ENCODE measurements at places on chromosomes 16 and 17. TPM values are rescaled to one million over a fixed set of nuclear protein-coding genes. Genes with fewer than 3 reads are reported as not detected.
A peak's percentile ranks its signal among the peaks of the same experiment; 100 is the strongest.

- DNase-seq = no peak
These were observed 721 bp upstream of the BEAN1 start for GRCh38 chr16:66426112-66427035.

The PLD6 gene
- 3.2 TPM for total RNA-seq

DNA sequence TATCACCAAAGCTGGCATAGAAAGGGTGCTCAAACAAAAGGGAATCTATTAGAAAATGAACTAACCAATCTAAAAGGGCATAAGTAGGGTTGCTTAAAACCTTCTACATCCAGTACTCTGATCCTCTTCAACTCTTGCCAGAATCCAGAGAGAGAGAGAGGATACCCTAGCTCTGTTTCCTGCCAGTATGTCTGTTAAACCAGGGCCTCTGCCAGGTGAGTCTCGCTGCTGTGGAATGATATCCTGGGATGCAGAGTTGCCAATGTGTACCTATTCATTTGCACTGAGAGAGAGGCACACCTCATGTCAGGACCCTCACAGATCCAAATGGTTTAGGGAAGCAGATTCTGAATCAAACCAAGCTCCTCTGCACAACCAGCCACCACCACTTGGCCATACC is 79.8 kb upstream of the DYNLRB2 start:
- no peak for DNase-seq

- no peak for DNase-seq
These were observed 80.8 kb upstream of the CRHR1 start for GRCh38 chr17:45703348-45703747.

DNA sequence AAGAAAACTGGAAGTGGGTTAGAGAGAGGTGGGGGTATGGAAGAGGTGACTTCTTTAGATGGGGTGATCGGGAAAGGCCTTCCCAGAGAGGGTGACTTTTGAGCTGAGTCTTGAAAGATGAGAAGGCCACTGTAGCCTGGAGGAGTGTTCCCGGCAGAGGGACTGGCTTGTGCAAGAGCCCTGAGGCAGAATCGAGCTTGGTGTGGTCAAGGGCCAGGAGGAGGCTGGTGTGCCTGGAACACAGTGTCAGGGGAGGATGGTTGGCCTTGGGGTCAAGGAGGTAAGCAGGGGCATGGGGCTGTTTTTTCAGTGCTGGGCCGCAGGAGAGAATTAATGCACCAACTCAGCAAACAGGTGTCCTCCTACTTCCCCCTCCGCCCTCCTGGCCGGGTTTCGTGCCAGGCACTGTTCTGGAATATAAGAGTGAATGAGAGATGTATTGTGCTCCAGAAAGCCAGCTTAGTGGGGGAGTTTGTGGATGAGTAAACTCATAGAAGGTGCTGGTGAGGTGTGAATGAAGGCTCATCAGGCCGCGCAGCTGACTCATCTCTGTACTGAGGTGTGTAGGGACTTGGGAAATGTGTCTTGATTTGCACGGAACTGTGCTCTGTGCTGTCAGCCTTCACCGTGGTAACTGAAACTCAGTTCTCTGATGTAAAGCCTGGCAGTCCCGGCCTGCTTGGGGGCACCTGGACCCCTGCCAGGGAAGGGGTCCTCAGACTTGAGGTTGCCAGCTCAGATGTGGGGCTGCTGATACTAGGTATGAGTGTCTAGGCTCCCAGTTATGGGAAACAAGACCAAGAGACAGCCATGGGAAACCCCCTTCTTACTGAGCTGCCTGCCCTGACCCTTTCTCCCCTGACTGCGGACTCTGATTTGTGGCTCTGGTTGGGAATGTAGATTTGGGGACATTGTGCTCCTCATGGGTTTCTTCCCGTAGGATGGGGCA is 15.3 kb downstream of the KSR1 start:
- DNase-seq = peak; percentile 30

The BAIAP3 gene
- total RNA-seq = 9.7 TPM

GRCh38 chr16:64406770-64407181 is 715.1 kb downstream of the CDH11 start:
- DNase-seq = no peak

DNA sequence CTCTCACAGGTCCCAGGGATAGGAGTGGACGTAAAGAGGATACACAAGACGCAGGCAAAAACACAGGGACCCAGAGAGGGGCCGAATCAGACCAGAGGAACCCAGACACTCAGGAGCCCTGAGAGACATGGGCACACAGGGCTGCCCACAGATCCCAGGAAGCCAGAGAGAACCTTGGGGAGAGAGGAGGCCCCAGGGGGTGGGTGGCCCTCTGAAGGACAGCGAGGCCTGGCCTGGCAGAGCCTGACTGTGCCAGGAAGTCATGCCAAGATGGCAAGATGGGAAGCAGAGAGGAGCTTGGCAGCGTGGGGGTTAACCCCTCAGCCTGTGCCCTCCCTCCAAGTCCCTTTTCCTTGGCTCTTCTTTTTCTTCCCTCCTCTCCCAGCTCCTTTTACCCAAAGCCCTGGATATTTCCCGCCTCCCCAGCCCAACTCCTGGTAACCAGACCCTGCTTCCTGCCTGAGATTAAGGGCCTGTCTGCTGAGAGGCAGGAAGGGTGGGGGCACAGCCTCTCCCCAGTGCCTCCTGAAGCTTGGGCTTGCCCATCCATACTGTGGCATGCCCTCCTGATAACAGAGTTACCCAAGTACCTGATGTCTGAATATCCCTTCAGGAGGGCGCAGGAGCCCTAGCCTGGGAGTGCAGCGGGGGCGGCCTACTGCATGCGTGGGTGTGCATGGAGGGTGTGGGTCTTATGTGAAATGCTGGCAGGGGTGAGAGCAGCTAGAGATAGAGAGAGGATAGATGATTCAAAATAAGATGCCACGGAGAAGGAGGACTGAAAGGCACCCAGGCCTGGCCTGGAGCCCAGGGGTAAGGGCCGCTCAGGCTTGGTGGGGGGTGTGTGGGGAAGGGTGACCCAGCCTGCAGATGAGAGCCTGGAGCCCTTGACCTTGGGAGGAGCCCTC is 6.0 kb upstream of the TBX21 start:
- no peak for DNase-seq

DNA sequence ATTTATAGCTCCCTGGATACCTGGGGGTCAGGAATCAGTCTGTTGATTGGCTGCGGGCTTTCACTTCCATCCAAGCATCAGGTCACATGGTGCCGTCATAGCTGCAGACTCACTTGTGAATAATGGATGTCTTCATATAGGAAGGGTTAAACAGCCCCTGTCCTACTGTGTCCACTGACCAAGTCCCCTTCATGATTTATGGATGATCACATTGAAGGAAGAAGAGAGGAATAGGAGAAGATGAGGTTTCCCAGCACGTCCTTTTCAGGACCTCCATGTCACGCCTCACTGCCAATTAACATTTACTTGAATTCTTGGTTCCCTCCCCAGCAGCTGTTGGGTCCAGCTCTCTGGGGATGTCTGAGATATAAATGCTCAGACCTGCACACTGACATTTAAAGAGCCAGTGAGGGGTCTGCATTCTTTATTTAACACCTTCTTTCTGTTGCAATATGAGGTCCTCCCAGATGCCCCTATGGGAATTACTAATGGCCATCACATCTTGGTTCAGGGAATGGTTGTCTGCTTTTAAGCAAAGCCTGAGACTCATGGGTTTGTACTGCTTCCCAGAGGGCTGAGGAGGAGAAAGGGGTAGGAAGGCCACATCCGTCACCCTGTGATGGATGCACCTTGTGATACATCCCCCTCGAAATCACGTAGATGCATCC is 230.6 kb upstream of the HSBP1 start:
- DNase-seq = no peak

DNA sequence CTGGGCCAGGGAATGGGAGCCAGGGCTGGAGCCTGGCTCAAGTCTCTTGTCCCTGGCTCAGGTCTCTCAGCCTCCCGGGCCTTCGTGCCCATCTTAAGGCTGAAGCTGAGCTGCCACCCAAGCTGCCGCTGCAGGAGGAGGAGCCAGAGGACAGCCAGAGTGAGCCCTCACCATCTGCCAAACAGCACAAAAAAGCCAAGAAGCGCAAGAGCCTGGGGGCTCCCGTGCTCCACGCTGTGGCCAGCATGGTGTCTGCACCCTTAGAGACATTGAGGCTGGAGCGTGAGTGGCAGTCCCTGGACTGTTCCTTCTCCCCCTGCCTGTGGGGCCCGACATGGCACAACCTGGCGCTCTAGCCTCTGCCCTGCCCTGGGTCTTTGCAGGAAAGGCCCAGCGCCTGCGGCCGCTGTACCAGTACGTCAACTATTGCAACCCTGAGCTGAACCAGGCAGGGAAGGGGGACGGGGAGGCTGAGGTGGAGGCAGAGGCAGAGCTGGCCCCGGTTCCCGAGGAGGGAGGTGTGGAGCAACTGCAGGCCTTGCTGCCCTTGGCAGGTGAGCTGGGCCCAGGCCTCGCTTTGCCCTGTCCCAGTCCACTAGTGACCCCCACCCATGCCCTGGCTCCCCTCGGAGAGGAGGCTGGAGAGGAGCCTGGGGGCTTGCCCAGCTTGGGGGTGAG is 1.3 kb downstream of the C16orf86 start:
- peak; percentile 87 for DNase-seq

GRCh38 chr17:15261258-15261801 is 3.8 kb downstream of the PMP22 start:
- DNase-seq = peak; percentile 49

The FBXW10 gene
- not detected for total RNA-seq

The LRRC37A gene
- total RNA-seq = 7.0 TPM

- DNase-seq = peak; percentile 62
These were observed 16.5 kb downstream of the MRPS23 start for GRCh38 chr17:57833179-57833939.

The SOX9 gene
- 46.5 TPM for total RNA-seq

The MYO18A gene
- 112 TPM for total RNA-seq

DNA sequence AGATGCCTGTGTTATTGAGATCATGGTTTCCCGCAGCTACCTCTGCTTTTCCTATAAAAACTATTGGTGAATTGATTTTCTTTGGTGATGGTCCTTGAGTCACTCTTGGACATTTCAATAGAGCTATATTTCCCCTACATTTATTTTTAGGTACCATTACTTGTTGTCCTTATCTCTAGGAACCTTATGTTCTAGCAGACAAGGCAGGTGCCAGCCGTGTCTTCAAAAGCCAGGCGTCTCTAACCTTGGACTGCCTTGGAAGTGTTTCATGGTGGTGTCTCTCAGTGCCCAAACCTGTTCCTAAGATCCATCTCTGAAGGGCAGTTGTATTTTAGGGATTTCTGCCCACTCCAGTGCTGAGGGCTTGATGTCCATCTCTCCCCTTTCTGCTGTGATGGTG is 77.4 kb upstream of the CLEC18A start:
- no peak for DNase-seq

The NUBP1 gene
- 22.5 TPM for total RNA-seq

DNA sequence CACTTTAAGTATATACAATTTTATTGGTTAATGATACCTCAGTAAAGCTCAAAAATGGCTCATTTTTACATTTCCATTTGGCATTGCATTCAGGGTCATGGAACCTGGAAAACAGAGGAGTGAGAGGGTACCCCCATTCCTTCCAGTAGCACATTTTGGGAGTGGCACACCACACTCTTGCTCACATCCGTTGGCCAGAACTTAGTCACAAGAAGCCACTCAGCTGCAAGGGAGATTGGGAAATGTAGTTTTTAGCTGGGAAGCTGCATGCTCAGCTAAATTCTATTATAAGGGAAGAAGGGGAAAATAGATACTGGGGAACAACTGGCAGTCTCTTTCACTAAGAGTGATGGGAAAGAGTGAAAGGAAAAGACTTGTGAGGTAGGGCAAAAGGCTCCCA is 102.5 kb upstream of the TMEM97 start:
- no peak for DNase-seq

GRCh38 chr16:10828851-10829366 is 10.3 kb upstream of the TVP23A start:
- DNase-seq = peak; percentile 86

Measured in transverse colon (tissue), 4 donors.